Stimulated activated CD8-positive, alpha-beta memory T cell treated with anti-CD3 and anti-CD28 coated beads, Interleukin-7, amount 100 ng/mL, for 24 hours (primary cell): ENCODE measurements at places on chromosomes 13 and 19.

- DNase-seq = no peak
Observed at GRCh38 chr13:95195146-95195545, 106.1 kb downstream of the ABCC4 start.

DNA sequence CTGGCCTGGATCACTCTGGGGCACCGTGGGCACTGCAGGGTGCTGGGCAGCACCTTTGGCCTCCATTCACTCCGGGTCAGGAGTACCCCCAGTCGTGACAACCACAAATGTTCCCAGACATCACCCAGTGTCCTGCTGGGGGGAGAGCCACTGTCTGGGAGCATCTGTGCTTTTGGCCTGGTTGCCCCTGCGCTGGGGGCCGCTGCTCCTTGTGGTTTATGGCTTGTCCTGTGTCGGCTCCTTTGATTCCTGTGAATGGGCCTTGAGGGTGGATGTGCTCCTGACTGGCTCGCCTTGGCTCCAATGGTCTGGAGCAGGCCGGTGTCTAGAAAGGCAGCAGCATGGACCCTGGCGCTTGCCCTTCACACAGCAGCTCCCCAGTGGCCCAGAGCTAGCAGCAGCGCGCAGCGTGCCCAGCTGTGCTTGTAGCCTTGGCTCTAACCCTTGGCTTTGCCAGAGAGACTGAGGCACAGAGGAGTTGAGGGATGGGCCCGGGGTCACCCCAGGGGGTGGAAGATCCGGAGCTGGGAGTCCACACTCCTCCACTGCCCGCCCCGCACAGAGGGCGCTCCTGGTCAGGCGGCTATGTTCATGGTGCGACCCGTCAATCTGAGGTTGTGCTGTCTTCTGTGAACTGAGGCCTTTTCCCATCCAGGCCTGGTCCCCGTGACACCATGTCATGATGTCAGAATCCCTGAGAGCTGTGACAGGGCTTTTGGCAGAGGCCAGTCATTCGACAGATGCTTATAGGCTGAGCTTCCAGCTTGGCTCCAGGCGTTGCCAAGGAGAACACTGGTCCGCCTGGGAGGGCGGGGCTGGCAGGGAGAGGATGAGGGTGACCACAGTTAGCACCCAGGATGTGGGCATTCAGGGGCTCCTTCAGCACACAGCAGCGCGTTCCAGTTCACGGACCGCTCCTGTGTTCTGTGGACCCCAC is 4.1 kb downstream of the DAZAP1 start:
- no peak for DNase-seq

DNA sequence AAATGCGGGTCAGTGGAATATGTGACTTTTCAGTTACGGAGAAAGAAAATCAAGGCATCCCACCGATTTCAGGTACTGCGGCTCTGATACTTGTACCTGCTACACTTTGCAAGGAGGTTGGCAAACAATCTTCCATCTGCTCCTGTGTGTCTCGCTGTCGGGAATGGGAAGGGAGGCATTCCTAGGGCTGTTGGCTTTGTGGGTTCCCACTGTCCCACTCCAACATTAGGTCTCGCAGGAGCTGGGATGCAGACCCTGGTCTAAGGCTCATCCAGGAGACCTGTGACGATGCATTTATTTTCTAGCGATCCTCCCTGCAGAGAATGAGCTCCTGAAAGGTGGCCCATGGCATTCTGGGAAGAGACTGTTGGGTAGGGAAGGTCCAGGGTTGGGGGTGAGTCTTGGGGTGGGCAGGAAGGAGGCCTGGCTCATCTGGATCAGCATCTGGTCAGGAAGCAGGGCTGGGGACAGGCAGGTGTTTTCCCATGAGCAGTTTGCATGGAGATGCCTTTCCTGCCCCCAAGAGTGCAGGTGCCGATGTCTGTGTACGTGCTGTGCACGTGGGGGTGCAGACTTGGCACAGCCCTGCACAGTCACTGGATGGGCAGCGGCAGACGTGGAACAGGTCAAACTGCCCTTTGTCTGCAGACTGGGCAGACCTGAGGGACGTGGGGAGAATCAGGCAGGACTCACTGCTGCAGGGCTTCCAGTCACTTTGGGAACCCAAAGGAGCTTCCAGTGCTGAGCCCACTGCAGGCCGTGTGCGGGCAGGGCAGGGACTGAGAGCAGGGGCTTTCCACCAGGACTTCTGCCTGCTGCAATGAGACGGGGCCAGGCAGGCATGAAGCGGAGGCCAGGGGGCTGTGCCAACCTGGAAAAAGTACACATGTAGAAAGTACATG is 152.4 kb downstream of the TEX29 start:
- DNase-seq = no peak

DNA sequence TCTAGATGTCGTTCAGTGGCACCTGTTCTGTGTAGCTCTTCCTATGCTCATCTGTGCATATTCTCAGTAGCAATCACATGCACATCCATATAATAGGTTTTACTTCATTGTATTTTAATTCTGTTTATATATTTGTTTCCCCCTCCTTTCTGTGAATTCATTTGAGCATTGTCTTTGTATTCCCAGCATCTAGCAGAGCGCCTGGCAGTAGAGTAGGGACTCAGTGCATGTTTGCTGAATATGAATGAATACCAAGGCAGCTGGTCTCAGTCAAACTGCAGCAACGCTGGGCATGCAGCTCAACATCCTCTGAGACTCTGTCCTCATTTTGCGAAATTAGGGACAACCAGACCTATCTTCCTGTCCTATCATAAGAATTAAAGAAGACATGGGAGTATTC is 330.1 kb downstream of the SPRY2 start:
- no peak for DNase-seq

DNA sequence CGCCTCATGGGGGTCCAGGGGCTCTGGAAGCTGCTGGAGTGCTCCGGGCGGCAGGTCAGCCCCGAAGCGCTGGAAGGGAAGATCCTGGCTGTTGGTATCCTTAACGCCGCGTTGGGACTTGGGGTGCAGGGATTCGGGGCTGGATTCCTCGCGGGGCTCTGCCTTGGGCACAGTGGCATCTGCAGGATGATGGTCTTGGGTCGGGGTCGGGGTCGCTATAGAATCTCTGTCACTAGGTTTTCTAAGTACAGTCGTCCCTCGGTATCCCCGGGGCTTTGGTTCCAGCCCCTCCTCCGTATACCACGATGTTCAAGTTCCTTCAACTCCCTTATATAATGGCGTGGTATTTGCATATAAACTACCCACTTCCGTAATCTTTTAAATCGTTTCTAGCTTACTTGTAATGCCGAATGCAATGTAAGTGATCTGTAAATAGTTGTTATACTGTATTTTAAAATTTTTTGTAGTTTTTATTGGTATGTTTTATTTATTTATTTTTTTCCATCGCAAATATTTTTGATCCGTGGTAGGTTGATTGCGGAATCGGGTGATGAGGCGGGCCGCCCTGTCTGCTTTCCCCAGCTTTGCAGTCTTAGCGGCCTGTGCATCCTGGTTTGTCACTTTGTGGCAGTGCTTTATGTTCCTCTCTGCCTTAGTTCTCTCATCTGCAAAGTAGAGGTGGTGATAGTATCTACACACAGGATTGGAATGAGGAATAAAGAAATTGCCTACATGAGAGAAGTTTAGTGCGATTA is 606 bp downstream of the ERCC5 start:
- DNase-seq = no peak

- no peak for DNase-seq
Observed at GRCh38 chr19:49844138-49845095, 6.5 kb upstream of the PTOV1 start.

- DNase-seq = no peak
Observed at GRCh38 chr13:20178156-20178555, 14.6 kb downstream of the GJB2 start.

GRCh38 chr19:19615086-19615485 is 3.4 kb downstream of the PBX4 start:
- DNase-seq = no peak

DNA sequence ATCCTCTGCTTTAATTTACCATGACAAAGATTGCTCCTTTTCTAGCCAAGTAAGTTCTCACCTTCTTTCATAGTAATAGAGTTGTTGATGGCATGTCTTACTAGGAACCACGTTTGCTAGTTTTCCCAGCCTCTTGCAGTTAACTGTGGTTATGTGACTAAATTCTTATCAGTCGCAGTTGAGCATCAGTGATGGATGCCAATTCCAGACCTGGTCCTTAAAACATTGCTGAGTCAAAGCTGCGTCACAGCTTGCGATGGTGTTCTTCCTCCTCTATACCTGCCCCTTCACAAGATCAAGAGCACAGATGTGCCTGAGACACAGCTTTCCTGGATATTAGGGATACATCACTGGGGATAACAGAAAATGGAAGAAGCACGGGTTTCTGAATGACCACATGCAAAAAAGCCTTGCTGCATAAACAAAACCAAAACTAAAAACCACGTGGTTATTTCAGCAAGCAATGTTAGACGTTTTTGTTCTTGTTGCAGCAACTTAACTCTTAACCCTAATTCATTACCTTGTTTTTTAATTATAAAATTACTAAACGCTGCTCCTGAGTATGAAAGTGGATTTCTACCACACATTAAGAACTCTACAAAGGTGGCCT is 97.6 kb upstream of the DACH1 start:
- no peak for DNase-seq

- DNase-seq = peak; percentile 100
Observed at GRCh38 chr19:9818734-9819595, at the start of gene FBXL12. TSS of gene FBXL12 (minus strand) at chr19:9819079. CDS start at chr19:9818813, 266 bp downstream.

DNA sequence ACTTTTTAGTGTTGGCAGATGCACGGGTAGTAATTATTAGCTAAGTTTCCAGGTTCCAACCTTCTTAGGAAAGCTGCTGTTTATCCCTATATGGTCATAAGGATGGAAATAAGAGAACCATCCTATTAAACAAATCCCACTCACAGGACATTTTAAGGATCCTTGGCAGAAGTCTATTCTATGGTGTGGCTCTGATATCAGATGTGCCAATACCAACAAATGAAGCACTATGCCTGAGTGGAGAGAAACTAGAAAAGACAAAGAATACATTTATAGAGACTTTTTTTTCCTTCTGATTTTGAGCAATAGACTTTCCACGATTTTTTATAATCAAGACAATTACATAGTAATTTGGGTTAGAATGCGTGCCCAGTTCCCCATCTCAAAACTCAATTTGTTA is 12.6 kb downstream of the PCDH17 start:
- no peak for DNase-seq

- DNase-seq = no peak
Observed at GRCh38 chr19:53639471-53639870, 7.7 kb downstream of the DPRX start.

- DNase-seq = no peak
Observed at GRCh38 chr13:65594298-65594781, 1635.8 kb downstream of the PCDH9 start.

DNA sequence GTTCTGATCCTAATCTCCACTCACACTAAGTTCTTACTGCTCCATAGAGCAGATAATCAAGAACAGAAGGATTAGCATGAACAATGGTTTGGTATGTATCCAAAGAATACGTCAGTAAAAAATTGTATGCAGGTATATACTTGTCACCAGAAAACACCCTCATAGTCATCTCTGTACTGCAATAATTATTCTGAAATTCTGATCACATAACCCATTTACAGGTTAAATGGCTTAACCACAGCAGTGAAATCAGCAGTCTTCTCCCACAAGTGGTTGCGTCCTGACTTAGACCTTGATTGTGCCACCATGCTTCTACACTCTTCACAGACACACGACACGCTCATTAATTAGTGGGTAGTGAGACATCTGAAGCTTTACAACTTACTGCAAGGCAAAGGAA is 50.9 kb downstream of the LNX2 start:
- DNase-seq = no peak
